ENCODE measurements at places on chromosomes 1 and 21.

- no peak for DNase-seq
These were observed 207.2 kb downstream of the ZC3H11B start for GRCh38 chr1:219405531-219406331.

GRCh38 chr1:54884135-54884586 lies 2.8 kb downstream of the DHCR24 start:
- peak; percentile 17 for DNase-seq

DNA sequence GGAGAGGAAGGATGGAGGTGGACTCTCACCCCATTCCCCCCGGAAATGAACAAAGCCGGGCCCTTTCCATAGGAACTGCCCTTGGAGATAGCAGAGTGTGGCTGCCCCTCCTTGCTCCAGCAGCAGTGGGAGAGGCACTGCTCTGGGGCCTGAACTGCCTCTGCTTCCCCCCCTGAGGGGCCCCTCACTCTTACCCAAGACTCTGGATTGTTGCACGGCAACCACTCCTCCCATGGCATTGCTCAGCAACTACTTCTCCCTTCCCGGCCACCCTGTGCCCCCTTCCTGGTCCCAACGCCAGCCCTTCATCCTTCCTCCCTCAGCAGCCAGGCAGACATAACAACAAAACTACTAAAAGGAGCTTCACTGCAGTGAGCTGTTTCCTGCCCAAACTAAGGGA lies 3.0 kb upstream of the ACKR1 start:
- no peak for DNase-seq

GRCh38 chr1:202036595-202037387 lies 26.4 kb downstream of the ELF3 start:
- no peak for DNase-seq

- DNase-seq, result peak; percentile 55
These were observed 524 bp upstream of the TMCO4 start for GRCh38 chr1:19800076-19800804.

- DNase-seq, result no peak
These were observed 372.1 kb downstream of the PTPRC start for GRCh38 chr1:199010933-199011332.

DNA sequence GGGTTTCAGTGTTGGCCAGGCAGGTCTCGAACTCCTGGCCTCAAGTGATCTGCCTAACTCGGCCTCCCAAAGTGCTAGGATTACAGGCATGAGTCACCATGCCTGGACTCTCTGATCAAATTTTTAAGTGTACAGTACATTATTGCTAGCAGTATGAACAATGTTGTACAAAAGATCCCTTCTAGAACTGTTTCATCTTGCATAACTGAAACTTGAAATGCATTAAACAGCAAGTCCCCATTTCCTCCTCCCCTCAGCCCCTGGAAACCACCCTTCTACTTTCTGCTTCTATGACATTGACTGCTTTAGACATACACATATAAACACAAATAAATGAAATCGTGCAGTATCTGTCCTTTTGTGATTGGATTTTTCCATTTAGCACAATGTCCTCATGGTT lies 463.4 kb downstream of the PTPRC start:
- DNase-seq, result no peak

DNA sequence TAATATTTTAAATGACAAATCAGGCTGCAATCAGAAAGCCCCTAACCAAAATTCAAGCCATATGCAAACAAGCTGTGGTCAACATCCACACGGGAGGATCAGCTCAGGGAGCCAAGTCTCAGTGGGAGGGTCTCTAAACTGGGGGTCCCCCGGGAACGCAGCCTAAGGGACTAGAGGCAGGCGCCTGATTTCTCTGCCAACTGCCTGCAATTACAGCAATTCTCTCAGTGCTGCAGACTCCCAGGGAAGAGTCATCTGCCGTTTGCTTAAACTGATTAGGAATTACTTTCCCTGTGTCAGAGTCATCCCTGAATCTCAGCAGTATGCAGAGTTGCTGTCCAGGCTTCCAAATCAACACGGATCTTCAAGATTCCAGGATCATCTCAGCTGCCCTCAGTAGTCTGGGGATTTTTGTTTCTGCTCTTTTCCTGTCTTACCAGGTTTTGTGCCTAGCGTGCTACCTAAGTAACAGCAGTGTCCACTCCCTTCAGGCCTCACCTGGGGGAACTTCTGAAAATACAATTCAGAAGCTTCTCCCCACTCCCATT lies 247.8 kb downstream of the RRAGC start:
- DNase-seq, result no peak

DNA sequence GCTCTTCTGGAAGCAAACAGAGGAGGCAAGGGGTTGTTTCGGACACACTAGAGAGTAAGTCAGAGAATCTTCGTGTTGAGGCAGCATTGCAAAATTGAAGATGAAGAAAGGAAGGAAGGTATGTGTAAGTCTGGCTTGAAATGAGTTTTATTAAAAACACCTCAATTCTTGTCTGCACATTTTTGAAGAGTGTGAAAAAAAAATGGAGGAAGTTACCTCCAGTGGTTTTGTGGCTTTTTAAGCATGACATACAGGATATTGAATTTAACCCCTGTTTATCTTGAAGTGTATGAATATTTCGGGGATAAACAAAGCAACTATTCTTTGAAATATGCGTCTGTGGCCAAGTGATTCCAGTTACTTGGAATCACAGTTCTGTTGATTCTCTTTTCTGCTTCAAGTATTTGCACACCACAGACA lies 203.2 kb upstream of the SGIP1 start:
- DNase-seq, result peak; percentile 39

DNA sequence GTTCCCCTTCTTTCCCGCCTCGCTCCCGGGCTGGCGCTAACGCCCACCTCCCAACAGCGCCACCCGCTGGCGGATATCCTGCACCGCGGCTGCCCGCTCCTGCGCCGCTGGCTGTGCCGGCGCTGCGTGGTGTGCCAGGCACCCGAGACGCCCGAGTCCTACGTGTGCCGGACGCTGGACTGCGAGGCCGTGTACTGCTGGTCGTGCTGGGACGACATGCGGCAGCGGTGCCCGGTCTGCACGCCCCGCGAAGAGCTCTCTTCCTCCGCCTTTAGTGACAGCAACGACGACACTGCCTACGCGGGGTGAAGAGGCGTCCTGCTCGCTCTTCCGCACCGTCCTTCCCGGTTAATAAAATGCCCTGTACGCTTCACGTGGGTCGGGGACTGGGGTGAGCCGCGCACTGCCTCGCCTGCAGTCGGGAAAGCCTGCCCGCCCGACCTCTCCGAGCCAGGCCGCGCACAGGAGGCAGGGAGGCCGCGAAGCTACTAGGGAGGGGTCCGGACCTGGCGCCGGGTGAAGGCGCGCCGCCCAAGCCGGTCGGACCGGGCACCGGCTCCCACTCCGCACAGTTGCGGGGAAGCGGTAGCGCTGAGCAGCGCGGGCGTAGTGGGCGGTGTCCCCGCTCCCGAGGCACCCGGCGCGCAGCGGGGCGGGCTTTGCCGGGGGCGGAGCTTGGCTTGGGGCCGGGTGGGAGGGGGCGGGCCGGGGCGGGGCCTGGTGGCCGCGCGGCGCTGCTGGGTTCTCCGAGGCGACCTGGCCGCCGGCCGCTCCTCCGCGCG lies at the start of gene ADAM15:
Gene ADAM15 (plus strand): TSS at position 757 of the 782 bp plus-strand sequence. CDS start 71 bp downstream, outside the sequence.
- peak; percentile 38 for DNase-seq
